ENCODE measurements at places on chromosomes 3 and 15.

GRCh38 chr3:154227531-154227930, 96.8 kb downstream of the DHX36 start:
- no peak for DNase-seq

DNA sequence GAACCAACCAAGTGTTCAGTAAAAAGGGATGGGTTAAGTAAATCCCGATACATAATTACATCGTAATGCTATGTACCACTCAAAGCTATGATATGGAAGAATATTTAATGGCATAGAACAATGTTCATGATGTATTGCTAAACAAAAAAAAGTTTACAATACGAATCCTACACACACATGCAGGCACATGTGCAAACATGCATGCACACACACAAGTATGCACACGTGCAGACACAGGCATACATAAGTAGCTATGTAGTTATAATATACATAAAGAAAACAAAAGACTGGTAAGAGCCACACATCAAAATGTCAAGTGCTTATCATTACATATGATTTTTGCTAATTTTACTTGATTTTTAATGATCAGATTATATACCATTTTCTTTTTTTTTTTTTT, 74.2 kb downstream of the ARRDC4 start:
- no peak for DNase-seq

DNA sequence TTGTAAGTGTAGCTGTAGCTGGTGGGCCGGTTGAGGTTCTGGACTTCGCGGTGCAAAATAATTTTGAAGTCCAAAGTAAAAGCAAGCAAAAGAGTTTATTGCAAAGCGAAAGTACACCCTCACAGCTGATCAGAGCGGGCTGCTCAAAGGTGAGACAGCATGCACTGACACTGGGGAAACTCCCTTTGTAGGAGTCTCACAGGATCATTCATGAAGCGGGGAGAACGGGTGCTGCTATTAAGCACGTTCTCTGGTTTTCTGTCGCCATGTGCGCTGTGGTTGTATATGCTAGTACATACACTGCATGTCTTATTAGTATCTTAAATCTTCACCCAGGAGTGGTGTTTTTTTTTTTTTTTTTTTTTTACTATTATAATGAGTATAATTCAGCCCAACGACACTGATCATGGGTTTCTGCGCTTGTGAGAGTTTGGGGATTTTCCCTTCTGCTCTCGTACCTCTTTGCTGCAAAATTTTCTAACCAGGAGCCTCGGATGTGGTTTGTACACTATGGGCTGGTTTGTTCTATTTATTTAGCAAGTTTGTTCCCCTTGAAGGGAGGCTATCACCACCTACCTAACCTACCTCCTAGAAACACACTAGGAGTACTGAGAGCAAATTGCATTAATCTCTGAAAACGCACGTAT, 1.4 kb upstream of the AP4E1 start:
- peak; percentile 73 for DNase-seq

GRCh38 chr3:24598695-24599470, 104.2 kb upstream of the THRB start:
- DNase-seq = no peak

GRCh38 chr3:52318186-52318816, 2.2 kb downstream of the DNAH1 start:
- DNase-seq = no peak

DNA sequence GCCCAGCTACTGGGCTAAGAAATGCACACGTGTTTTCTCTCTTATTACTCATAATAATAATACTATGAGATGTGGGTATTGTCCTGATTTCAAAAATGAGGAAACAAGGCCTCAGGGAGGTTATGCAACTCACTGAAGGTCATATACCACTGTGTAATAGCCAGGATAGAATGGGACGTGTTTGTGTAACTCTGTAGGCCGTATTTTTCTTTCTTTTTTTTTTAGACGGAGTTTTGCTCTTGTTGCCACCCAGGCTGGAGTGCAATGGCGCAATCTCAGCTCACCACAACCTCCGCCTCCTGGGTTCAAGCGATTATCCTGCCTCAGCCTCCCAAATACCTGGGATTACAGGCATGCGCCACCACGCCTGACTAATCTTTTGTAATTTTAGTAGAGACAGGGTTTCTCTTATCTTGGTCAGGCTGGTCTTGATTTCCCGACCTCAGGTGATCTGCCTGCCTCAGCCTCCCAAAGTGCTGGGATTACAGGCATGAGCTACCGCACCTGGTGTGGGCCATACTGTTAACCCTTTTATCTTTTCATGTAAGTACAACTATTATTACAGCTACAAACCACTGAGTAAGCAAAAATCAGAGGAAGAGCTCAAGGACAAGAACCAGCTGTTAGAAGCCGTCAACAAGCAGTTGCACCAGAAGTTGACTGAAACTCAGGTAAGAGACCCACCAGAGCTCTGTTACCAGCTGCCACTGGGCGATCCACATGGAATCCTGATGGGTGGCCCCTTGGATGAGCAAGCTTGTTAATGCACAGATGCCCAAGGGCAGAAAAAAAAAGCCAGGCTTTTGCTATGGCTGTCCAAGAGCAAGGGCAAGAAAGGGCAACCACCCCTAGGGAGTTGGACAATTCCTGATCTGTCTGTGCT, 6.7 kb downstream of the KNSTRN start:
- no peak for DNase-seq

GRCh38 chr3:71127844-71128243, 455.7 kb downstream of the FOXP1 start:
- DNase-seq = no peak

DNA sequence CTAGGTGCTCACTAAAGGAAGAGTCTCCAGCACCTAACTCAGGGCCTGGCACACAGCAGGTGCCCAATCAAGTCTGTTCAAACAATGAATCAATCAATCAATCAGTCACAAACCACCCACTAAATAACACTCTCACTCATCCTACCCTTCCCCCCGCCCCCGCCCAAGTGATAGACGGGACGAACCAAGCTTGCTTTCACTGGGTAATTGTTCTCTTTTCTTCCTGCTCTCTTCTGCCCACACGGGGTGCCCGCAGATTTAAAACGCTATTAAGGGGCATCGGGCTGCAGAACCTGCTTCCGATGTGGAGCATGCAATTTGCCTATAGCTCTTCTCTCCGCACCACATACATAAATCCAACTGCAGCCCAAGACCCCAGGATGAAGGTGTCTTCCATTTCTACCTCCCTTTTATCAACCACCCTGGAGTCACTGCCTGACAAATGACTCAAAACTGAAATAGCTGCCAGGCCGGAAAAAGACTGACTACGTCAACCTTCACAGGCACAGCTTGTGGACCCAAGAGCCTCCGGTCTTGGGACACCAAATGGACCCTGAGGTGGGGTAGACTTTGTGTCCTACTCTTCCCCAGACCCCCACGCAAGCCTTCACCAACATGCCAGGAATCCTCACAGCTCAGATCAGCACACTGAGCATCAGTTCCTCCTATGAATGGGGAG, 1.7 kb downstream of the KLHL25 start:
- peak; percentile 28 for DNase-seq

- no peak for DNase-seq
Measured at GRCh38 chr3:105746231-105746996, 122.4 kb downstream of the CBLB start.

GRCh38 chr3:186532598-186533072, 11.5 kb downstream of the CRYGS start:
- DNase-seq = no peak

DNA sequence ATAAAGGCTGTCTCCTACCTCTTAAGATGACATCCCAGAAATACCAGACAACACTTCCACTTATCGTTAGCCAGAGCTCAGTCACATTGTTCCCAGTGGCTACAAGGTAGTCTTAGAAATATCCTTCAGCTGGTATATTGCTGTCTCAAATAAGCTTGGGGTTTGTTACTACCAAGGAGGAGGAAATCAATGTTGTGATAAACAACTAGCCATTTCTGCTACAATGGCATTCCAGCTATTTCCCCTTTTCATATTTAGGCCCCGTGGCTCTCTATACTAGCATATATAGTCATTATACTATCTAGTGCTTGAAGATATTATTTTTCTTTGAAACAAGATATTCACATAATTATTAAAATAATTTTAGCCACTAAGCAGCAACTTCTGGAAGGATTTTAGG, 56.5 kb downstream of the VPS8 start:
- no peak for DNase-seq

GRCh38 chr3:19573644-19574043, 360.4 kb downstream of the EFHB start:
- no peak for DNase-seq

DNA sequence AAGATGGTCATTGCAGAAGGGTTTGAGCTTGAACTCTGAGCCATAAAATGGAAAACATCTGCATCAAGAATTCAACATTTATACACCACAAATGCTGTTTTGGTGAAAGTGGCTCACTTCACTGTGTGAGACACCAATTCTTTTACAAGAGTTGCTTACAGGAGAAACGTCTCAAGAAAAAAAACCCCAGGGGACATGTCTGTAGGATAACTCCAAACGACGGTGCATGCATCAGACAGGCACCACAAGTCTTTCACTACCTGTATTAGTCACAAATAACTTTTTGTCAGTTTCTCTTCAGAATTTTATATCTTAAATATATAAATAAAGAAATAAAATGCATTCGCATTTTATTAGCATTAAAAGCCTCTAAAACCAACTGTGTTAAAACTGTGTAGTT, 164.3 kb downstream of the EFHB start:
- DNase-seq = no peak

- no peak for DNase-seq
Measured at GRCh38 chr15:81196576-81197254, at the start of gene IL16. IL16 (plus strand) TSS chr15:81196879; CDS start chr15:81225400, 28,521 bp downstream.

GRCh38 chr3:130915567-130916292, 21.8 kb downstream of the ATP2C1 start:
- no peak for DNase-seq

DNA sequence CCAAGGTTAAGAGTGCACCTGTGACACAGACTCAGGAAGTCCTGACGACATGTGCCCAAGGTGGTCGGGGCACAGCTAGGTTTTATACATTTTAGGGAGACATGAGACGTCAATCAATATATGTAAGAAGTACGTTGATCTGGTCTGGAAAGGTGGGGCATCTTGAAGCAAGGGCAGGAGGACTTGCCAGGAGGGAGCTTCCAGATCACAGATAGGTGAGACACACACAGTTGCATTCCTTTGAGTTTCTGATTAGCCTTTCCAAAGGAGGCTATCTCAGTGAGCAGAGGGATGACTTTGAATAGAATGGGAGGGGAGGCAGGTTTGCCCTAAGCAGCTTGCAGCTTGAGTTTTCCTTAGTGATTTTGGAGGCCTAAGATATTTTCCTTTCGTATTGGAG, 257.4 kb downstream of the CGGBP1 start:
- no peak for DNase-seq

- DNase-seq = no peak
Measured at GRCh38 chr3:98545940-98546339, 14.2 kb downstream of the GPR15 start.

DNA sequence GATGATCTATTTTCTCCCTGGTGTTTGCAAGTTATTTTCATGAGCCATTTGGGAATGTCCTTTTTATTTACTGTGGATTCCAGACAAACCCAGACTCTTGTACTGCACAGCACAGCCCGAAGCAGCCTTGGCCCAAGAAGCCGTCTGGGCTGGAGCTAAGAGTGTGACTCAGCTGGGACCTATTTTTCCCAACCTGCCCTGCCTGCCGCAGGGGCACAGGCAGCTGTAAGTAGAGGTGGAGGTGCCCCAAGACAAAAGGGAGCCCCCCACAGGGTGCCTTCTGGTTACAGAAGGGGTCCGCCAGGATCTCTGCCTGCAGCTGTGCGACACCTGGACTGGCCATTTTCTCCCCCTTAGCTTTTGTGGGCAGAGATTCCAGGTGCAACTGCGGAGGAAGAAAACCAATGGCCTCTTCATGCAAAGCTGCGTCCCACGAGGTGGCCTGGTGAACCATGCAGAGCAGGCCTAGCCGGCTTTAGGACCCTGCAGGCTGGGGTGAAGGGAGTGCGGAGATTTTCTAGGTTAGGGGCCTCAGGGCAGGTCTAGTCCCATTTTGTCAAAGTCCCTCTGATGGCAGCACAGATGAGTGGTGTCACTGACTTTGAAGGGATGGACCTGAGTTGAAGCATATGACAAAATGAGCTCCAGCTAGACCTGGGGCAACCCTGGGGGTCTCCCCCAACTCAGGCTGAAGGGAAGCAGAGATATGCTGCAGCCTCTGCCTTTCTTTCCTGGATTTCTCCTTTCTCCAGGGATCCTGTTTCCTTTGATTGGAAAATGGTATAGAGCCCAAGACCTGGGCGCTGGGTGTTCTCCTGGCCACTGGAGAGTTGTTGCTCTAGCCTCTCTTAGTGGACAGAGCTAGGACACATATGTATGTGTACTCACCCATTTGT, 131.2 kb downstream of the KLF13 start:
- no peak for DNase-seq

- no peak for DNase-seq
Measured at GRCh38 chr15:35458176-35458856, 87.6 kb downstream of the DPH6 start.

GRCh38 chr3:52827866-52828376, 2.6 kb downstream of the ITIH4 start:
- no peak for DNase-seq

- DNase-seq = no peak
Measured at GRCh38 chr15:28921336-28921735, 35.6 kb downstream of the APBA2 start.

GRCh38 chr3:64444490-64445108, 219.3 kb upstream of the PRICKLE2 start:
- no peak for DNase-seq

GRCh38 chr15:34953851-34954250, 15.7 kb downstream of the AQR start:
- DNase-seq = no peak

DNA sequence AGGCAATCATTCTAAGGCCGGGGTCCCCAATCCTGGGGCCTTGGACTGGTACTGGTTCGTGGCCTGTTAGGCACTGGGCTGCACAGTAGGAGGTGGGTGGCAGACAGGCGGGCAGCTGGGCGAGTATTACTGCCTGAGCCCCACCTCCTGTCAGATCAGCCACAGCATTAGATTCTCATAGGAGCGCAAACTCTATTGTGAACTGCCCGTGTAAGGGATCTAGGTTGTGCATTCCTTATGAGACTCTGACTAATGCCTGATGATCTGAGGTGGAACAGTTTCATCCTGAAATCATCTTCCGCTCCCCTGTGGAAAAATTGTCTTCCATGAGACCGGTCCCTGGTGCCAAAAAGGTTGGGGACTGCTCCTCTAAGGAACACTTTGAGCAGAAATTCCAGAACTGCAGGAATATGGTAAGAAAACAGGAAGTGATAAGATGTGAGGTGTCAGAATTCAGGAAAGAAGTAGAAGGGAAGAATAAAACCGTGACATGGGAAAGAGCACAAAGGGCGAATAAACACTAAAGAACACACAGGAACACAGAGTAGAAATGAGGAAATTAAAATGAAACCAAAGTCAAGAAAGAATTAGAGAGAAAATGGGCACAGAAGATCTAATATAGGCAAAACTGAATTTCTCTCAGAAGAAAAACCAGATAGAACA, 57.6 kb downstream of the PDCD6IP start:
- no peak for DNase-seq

DNA sequence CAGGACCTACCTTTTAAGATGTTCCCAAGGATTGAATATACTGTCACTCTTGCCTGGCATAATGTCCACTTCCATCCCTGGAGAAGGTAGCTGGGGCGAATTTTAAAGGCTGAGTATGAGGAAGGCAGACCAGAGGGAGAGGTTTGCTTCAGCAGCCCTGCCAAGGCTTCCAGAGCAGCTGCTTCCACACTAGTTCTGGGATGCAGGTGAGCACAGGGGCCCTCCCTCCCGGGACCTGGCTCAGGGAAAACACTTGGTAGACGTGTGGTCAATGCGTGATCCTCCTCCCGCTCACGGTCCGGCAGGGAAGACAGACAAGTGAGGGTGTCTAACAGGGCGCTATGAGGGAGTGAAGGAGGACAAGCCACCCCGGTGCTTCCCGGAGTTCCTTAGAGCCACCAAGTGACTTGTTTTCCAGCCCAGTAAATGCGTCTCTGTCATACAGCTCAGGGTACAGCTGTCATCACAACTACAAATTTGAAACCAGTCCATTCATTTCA, 327.6 kb downstream of the ARRDC4 start:
- no peak for DNase-seq

Data from stimulated activated CD4-positive, alpha-beta T cell treated with anti-CD3 and anti-CD28 coated beads, Interleukin-15, amount 100 ng/mL, for 48 hours (primary cell).